HuH-7 (cell line): ENCODE measurements at places on chromosomes 16 and 17.

- no peak for DNase-seq
Measured at GRCh38 chr17:29616300-29617048, 6.2 kb downstream of the CORO6 start.

- DNase-seq = no peak
Measured at GRCh38 chr17:57599271-57600045, 145.6 kb downstream of the CCDC182 start.

GRCh38 chr17:48541036-48541576, 3.8 kb downstream of the HOXB2 start:
- no peak for DNase-seq

GRCh38 chr17:61846761-61847375, 16.5 kb downstream of the BRIP1 start:
- no peak for DNase-seq

GRCh38 chr17:28532050-28532960, 20.1 kb downstream of the UNC119 start:
- no peak for DNase-seq

- no peak for DNase-seq
Measured at GRCh38 chr17:69978056-69978646, 96.9 kb upstream of the KCNJ16 start.

DNA sequence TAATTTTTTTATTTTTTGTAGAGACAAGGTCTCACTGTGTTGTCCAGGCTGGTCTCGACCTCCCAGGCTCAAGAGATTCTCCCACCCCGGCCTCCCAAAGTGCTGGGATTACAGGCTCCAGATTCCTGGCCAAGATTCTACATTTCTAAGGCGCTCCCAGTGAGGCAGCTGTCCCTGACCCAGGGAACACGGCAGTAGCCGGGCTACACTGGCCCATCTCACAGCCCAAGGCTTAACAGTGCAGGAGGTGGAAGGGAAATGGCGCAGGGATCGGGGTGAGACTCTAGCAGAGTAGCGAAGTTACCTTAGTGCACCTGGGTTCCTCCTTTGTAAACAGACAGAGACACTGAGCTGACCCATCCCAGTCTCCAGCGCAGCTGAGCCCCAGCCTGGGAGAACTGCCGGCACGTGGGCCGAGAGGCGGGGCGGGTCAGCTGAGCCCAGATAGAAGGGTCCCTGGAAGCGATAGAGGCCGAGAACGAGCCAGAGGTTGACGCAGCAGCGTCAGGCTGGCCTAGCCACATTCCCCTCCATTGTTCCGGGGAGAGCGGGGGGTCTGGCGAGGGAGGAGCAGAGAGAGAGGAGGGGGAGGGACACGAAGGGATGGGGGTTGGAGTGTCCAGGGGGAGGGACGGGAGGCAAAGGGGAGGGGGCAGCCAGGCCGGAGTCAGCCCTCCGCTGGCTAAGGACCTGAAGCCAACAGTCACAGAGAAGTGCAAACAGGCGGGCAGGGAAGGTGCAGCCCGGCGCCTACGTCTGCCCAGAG, 2.5 kb downstream of the CARHSP1 start:
- peak; percentile 55 for DNase-seq

GRCh38 chr17:50871364-50871763, 5.2 kb upstream of the TOB1 start:
- no peak for DNase-seq

- no peak for DNase-seq
Measured at GRCh38 chr17:9976283-9977179, 71.5 kb upstream of the RCVRN start.
